Stimulated activated CD8-positive, alpha-beta memory T cell treated with anti-CD3 and anti-CD28 coated beads, Interleukin-7, amount 100 ng/mL, for 4 hours (primary cell): ENCODE measurements at places on chromosomes 1 and 21.

DNA sequence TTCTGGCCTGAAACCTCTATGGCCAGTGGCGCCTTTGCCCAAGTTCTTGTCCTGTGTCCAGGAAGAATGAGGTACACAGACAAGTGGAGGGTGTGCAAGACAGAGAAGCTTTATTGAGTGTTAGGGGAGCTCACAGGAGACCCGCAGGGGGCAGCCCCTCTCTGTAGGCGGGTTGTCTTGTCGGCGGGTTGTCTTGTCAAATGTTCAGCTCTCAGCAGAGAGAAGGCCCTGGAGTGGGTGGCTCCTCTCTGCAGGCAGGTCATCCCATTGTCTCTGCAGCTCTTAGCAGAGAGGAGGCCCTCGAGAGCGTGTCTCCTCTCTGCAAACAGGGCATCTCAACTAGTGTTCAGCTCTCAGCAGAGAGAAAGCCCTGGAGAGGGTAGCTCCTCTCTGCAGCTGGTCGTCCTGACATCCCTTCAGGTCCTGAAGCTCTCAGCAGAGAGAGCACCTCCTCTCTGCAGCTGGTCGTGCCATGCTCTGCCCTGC is 11.0 kb downstream of the COL6A2 start:
- no peak for DNase-seq

- DNase-seq = no peak
Measured at GRCh38 chr1:81559662-81560350, 240.9 kb upstream of the ADGRL2 start.

DNA sequence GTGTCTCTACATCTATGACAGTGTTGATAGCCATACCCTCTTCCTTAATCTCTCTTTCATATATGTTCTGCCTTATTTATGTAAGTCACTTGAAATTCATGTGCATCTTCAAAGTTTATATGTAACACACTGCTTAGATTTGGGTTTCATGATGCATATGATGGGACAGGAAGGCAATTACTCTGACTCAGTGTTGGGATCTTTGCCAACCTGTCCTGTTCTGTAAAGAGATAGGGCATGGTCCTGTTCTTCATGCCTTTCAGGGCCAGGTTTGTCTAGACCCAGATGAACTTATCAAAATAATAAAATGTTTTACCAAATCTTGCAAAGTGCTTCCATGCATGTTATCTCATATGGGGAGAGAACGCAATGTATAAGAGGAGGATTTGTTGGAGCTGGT is 69.5 kb downstream of the TMPRSS15 start:
- DNase-seq = no peak

GRCh38 chr1:194103516-194104246 is 917.3 kb upstream of the B3GALT2 start:
- DNase-seq = no peak

- DNase-seq = no peak
Measured at GRCh38 chr1:78101051-78101450, 55.3 kb downstream of the GIPC2 start.

DNA sequence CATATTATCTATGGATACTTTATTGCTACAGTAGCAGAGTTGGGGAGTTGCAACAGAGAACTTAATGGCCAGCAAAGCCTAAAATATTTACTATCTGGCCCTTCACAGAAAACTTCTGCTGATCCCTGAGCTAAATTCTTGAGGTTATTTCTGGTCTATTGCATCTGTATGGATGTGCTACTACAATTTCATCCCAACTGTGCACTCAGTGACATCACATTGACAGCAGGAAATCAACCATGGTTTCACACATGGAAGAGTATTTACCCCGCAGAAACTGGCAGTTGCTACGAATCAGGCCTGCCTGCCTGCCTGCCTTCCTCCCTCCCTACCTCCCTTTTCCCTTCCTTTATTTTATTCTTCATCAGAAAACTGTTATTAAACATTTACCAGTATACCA is 12.1 kb downstream of the CLCA2 start:
- no peak for DNase-seq

- DNase-seq = no peak
Measured at GRCh38 chr1:244011271-244011670, 39.8 kb upstream of the ZBTB18 start.

GRCh38 chr1:111924786-111925185 is 64.7 kb downstream of the KCND3 start:
- DNase-seq = no peak

GRCh38 chr21:14403681-14404318 is 20.9 kb upstream of the HSPA13 start:
- no peak for DNase-seq

DNA sequence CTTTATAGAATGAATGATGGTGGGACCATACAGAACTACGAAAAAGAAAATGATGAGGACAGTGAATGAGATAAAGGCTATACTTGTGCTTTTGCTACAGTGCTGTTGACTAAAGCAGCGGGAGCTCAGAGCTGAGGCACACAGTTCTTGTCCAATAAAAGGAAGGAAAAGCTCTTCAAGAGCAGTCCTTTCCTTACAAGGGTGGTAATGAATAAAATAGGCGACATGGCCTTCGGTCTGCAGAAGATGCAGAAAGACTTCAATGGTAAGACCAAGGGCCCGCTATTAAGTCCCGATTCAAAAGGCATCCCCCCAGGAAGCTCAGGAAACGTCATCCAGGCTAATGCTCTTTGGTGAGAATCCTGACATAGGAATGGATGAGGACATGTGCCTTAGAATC is 44.4 kb downstream of the GNG12 start:
- no peak for DNase-seq
